ENCODE measurements at places on chromosomes 7 and 10.

GRCh38 chr7:72087926-72088325 lies 324.2 kb downstream of the CALN1 start:
- no peak for DNase-seq

GRCh38 chr7:24619978-24620377 lies 46.7 kb downstream of the PALS2 start:
- DNase-seq = no peak

DNA sequence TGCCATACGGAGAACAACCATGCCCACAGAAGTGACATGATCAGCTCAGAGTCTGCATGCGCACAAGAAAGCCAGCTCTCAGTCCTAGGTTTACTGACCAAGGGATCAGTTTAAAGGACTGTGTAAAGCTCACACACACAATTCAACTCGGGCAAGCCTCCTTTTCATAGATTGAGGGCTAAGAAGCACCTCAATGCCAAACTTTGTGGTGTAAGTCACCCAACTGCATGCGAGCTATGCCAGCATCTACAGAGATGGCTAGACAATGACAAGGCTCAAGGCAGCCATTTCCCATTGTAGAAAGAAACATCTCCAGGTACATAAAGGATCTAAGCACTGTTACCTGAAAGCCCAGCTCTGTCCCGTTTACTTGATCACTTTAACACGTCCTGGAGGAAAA lies 36.8 kb downstream of the GPAM start:
- DNase-seq = no peak

DNA sequence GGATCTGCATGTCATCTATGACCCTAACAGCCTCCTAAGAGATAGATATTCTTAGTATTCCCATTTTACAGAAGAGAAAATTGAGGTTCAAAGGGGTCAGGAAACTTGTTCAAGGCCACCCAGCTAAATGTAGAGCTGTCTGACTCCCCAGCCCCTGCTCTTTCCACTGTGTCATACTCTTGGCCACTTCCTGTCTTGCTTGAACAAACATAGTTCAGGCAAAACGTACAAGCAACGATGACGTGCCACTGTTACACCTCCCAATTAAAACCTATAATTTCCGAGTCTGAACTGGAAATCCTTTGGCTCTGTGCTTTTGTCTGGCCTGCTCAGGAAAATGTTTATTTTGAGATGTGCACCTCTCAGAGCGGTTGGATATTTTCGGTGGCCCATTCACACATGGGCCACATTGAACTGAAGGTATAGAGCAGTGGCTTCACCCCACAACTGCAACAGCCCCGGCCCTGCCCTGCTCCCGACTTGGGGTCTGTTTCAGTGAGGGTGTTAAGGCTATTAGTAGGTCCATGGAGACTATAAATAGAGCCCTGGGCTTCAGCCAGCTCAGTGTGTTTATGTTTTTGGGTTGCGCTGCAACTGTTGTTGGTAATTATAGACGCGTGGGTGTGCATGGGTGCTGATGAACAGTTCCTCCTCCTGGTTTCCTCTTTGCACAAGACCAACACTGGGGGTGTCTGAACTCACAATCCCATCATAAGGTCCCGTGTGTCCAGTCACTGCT lies 172.3 kb upstream of the ADO start:
- no peak for DNase-seq

- DNase-seq = no peak
Observed at GRCh38 chr7:128437426-128438332, 18.0 kb upstream of the HILPDA start.

GRCh38 chr7:19275000-19275399 lies 129.8 kb upstream of the FERD3L start:
- DNase-seq = no peak
